ENCODE measurements at places on chromosomes 16 and 17.

GRCh38 chr16:49806446-49806845 is 49.5 kb downstream of the ZNF423 start:
- DNase-seq: no peak

GRCh38 chr17:37506678-37507077 is 17.0 kb downstream of the DUSP14 start:
- DNase-seq: no peak

DNA sequence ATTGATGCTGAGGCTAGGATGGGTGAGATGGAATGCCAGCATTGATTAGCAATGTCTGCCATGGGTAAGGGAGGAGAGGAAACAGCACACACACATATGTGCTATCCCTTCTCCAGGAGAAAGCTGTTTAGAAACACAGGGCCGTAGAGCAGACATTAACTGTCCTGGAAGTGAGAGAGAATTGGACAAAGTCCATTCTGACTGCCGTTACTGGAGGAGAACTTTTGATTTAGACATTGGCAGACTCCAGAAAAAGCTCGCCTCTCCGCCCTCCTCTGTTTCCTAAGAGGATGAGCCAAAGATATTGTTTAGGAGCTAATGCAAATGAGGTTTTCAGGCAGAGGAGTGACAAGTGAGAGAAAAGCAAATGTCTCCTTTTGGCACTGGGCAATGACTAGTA is 237.0 kb downstream of the HAPSTR1 start:
- no peak for DNase-seq

- no peak for DNase-seq
These were observed 44.1 kb upstream of the MGAT5B start for GRCh38 chr17:76824093-76824492.

- no peak for DNase-seq
These were observed 116.9 kb downstream of the DNAH3 start for GRCh38 chr16:21033704-21034103.

GRCh38 chr17:65529040-65529633 is 32.3 kb downstream of the AXIN2 start:
- DNase-seq: no peak

DNA sequence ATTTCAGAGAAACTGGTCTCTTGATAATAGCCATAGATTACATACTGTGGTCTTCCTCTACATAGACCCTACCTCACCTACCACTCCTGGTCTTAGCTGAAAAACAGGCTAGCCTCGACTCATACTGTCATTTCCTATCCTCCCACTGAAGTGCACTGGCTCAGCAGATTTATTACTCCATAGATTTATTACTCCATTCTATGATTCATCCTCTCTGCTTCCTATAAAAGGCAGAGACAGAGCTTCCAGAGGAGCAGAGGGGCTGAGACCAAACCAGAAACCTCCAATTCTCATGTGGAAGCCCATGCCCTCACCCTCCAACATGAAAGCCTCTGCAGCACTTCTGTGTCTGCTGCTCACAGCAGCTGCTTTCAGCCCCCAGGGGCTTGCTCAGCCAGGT is at the start of gene CCL7:
Gene CCL7, plus strand, starts transcription at position 253 of the 400 bp plus-strand sequence. Its CDS starts 70 bp downstream, at position 323.
- no peak for DNase-seq

GRCh38 chr16:72240466-72240865 is 68.5 kb upstream of the PMFBP1 start:
- DNase-seq: no peak

DNA sequence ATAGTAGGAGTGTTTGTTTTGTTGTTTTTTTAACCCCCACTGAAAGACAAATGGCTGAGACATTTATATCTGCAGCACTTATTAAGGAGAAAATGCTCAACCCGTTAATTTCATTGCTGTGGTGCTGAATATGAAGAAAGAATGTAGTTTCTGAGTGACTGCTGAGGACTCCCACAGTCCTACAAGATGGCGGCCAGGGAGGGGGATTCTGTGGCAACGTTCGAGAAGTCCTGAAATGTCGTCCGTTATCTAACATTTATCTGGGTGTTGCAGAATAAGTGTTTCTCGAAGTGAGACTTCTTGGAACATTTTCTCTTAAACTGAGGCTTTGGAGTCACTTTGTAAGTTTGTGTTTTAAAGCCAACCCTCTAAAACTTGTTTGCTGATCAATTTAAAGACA is 530.4 kb downstream of the XYLT1 start:
- no peak for DNase-seq

- no peak for DNase-seq
These were observed 107.6 kb downstream of the SLC39A11 start for GRCh38 chr17:72984926-72985325.
